Cerebellum (tissue), 4 donors: ENCODE measurements at places on chromosomes 13 and 19.
A peak's percentile ranks its signal among the peaks of the same experiment; 100 is the strongest.

GRCh38 chr13:36981156-36981743 is 17.9 kb downstream of the ALG5 start:
- peak; percentile 30 for DNase-seq

GRCh38 chr19:8441725-8442544 is 2.8 kb upstream of the HNRNPM start:
- DNase-seq = no peak

DNA sequence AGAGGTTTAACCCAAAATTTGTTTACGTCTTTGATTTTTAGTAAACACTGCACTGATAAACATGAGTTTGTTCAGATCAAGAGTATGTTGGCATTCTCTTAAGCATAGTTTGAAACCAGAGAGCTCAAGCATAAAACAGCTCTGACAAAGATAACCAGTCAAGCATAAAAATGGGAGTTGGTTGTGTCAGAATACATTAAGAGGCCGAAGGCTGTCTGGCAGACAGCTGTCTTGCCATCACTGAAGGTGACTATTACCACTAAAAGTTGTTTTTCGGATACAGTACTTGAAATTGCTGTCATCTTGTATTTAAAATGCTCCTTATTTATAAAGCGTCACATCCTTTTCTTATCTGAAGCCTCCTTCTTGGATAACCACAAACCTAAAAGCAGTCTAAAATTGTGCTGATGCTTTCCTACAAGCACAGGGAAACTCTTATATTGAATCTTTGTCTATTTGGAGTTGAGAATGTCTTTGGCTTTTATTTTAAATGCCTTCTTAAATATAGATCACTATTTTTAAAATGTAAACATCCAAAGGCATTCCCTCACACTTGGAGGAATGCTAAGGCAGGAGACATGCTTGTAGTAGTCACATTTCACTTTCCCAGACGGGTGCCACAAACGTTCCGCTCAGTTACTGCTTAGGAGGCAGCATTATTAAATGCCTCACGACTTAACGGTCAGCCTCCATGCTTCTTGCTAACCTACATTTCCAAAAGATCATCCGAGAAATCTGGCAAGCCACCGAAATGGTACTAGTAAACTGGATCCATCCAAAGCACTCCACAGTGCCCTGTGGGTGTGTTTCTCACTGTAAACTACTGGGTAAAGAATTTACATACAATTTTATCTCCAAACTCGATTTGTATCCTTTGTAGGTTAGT is 1.5 kb downstream of the SMAD9 start:
- DNase-seq = no peak

- no peak for DNase-seq
These were observed 87.7 kb downstream of the DOCK9 start for GRCh38 chr13:98890186-98890585.

DNA sequence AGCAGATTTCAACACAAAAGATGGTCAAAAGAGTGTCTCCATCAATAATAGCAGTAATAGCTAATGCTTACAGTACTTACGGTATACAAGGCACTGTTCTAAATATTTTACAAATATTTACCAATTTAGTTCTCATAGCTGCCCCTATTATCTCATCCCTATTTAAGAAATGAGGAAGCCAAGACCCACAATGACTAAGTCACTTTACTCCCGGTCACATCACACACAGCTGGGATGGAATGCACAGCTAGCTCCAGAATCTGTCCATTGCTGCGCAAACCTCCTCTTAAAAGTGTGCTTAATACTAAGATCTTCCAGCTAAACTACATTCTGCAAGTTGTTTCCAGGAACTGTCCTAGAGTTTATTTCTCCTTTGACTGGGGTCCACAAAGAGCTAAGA is 63.4 kb downstream of the RAP2A start:
- no peak for DNase-seq

DNA sequence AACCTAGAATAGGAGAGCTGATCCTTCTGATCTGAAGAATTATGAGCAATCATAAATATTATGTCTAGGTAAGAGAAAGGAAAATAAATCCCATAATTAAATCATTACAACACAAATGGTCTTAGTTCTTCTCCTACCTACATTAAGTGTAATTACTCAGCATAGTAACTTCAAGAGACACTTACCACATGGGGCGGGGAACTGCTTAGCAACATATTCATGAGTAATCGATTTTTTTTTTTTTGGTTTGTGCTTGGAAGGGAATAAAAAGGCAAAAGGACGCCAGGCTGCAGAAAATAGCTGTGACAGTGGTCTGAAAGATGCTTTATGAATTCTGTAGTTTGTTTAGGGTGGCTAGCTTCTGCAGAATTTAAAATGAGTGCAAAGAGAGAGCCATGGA is 103.3 kb upstream of the HTR2A start:
- no peak for DNase-seq

DNA sequence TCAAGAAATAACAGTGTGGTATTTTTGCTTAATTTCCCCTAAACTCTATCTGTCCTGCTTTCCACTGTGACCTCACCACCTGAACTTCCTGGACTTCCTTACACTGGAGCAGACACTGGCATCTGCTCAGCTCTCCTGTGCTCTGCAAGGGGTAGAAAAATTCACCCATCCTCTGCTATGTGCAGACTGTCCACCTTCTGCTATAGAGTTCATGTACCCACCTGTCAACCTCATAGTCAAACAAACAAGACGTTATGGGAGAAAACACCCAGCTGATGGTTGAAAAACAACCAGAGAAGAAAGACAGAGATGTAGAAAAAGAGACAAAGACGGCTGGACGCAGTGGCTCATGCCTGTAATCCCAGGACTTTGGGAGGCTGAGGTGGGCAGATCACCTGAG is 12.2 kb downstream of the LAIR1 start:
- DNase-seq = no peak

- DNase-seq = no peak
These were observed 42.6 kb downstream of the ZNF527 start for GRCh38 chr19:37413313-37414084.

- DNase-seq = no peak
These were observed 1.7 kb downstream of the DMAC2 start for GRCh38 chr19:41437944-41438574.

DNA sequence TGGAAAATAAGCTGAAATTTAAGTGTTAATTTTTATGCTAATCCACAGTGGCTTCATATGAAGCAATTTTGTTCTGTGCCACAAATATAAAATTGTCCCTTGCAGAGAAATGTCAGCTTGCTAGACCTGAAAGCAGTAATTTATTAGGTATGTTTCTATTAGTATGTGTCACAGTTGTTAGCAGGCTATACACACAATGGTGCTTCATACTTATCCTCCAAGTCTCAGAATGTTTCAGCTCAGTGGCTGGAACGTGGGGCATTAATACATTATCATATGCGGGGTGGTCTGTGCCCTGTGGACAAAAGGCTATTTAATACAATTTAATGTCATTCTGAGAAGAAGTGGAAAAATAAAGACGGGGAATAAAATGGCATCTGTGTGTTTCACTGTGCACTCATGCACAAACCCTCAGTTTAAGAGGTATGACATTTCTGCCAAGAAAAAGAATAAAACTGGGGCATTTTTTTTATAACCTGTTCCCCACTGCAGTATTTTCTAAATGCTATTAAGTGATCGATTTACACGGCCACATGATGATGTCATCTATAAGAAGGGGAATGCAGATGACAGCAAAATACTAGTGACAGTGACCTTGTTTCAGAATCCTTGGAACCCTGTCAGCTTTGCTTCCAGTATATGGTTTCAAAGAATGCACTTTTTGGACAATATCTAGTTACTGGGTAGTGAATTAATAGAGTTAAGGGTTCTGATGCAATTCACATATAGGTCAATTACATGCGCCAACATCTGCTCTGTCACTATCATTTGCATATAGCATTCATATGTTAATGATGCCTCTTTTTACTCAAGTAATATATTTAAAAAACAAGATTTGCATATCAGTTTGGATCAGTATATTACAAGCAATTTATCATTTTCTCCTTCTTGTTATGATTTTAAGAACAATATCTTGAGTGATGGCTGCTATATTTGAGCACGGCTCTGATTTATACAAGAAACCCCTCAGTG is 21.2 kb upstream of the ZNF536 start:
- no peak for DNase-seq

- no peak for DNase-seq
These were observed 153.9 kb downstream of the MIPEP start for GRCh38 chr13:23735329-23735728.
